ENCODE measurements at places on chromosomes 16 and 17.
A peak's percentile ranks its signal among the peaks of the same experiment; 100 is the strongest.

GRCh38 chr17:78128551-78129350 lies at the start of gene TMC6:
TMC6 (minus strand) TSS chr17:78128755; CDS start chr17:78126832, 1,923 bp downstream.
- H3K4me1 ChIP-seq, result peaks cover 44% of the 10 kb centered on the region
- peaks cover 21% of the 10 kb centered on the region for H3K36me3 ChIP-seq
- peak; percentile 56 for DNase-seq
- peak within 1 kb of the TSS; percentile 98 for H3K4me3 ChIP-seq
- peak within 1 kb of the TSS; percentile 99 for H3K27ac ChIP-seq
- H3K27me3 ChIP-seq, result no peaks in the 10 kb centered on the region

DNA sequence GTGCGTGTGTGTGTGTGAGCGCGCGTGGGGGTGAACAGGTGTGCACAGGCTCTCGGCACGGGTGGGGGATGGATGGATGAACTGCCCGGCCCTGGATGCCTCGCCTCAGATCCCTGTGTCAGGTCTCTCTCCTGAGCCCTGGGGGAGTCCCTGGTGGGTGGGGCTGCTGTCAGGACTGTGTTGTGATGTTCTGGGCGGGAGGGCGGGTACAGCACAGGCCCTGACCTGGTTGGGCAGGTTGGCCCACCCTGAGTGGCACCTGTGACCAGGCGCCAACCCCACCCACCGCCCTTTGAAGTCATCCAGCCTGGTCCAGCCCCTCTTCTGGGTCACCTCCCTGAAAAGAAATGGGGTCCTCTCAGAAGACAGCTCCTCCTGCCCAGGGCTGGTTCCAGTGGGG lies 41.6 kb upstream of the TAC4 start:
- no peaks in the 10 kb centered on the region for H3K36me3 ChIP-seq
- H3K27me3 ChIP-seq, result peaks cover 38% of the 10 kb centered on the region
- no peak for DNase-seq
- no peaks in the 10 kb centered on the region for H3K4me1 ChIP-seq

- H3K27ac ChIP-seq, result peak overlapping the region; percentile 99
- peaks cover 63% of the 10 kb centered on the region for H3K4me1 ChIP-seq
- peaks cover 10% of the 10 kb centered on the region for H3K36me3 ChIP-seq
- no peaks in the 10 kb centered on the region for H3K27me3 ChIP-seq
- no peak for DNase-seq
- H3K4me3 ChIP-seq, result peak overlapping the region; percentile 93
These were observed 1.1 kb upstream of the RNF213 start for GRCh38 chr17:80259457-80260068.

DNA sequence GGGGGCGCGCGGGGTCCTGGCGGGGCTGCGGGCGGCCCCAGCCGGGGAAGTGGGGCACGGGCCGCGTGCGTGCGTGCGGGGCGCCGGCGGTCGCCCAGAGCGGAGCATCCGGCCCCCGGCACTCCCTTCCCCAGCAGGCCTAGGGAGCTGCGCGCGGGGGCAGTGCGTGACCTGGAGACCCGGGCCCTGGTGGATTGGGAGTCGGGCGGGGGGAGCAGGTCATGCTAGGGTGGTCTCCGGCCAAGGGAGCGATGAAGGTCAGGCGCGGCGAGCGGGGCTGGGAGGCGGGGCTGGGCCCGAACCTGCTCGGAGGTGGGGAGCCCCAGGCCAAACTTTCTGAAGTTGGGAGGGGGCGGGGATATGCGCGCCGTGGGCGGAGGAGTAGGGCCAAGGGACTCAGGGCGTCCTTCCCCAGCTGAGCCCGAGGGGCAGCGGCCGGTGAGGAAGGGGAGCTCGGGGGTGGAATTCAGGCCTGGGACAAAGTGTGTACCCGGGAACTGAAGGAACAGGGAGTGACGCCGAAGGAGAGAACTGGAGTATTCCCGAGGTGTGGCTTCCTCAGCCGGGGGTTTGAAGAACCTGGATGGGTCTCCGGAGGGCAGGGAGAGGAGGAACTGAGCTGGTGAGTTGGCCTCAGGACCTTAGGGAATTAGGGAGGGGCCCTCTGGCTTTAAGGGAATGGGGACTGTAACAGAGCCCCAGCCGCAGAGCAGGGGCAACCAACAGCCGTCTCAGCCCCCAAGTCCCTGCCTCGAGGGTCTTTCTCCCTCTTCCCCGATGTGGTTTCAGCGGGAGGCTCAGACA lies 589 bp downstream of the XYLT2 start:
- peak overlapping the region; percentile 94 for H3K4me3 ChIP-seq
- H3K27me3 ChIP-seq, result peaks cover 2% of the 10 kb centered on the region
- H3K36me3 ChIP-seq, result peaks cover under 1% of the 10 kb centered on the region
- H3K4me1 ChIP-seq, result peaks cover 39% of the 10 kb centered on the region

GRCh38 chr17:73029991-73030390 lies 62.5 kb downstream of the SLC39A11 start:
- no peaks in the 10 kb centered on the region for H3K27me3 ChIP-seq
- no peak overlapping the region for H3K27ac ChIP-seq
- no peaks in the 10 kb centered on the region for H3K4me1 ChIP-seq
- H3K4me3 ChIP-seq, result no peak overlapping the region

- H3K27ac ChIP-seq, result no peak overlapping the region
- no peaks in the 10 kb centered on the region for H3K27me3 ChIP-seq
- peaks cover 41% of the 10 kb centered on the region for H3K36me3 ChIP-seq
- peak overlapping the region; percentile 98 for H3K4me3 ChIP-seq
- DNase-seq, result no peak
These were observed 3.3 kb downstream of the RPL13 start for GRCh38 chr16:89563639-89564392.

DNA sequence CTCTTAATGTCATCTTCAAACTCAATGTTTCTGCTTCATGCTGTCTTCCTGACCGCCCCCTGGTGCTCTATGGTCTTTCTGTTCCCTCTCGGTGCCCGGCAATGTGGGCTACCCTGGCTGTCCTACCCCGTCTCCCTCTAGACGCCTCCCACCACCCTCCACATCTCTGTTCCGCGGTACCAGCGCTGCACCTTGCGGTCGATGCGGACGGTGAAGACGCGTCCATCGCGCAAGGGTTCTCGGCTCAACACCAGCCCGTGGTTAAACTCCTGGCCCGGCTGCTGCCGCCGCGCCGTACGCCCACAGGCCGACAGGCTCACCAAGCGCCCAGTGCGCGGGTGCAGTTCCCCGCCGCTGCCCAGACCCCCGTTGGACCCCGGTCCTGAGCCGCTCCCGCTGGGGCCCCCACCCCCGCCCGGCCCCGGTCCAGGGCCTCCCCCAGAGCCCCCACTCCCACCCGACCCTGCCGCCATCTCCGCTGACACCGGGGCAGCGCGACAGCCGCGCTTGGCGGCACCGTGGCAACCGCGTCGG lies at the start of gene NEURL4:
Gene NEURL4, minus strand, starts transcription at position 496 of the 534 bp plus-strand sequence. Its CDS starts 23 bp downstream, at position 473.
- DNase-seq, result no peak
- H3K4me1 ChIP-seq, result peaks cover 38% of the 10 kb centered on the region
- peak within 1 kb of the TSS; percentile 97 for H3K4me3 ChIP-seq
- H3K36me3 ChIP-seq, result no peaks in the 10 kb centered on the region
- H3K27me3 ChIP-seq, result no peaks in the 10 kb centered on the region
- peak within 1 kb of the TSS; percentile 94 for H3K27ac ChIP-seq

DNA sequence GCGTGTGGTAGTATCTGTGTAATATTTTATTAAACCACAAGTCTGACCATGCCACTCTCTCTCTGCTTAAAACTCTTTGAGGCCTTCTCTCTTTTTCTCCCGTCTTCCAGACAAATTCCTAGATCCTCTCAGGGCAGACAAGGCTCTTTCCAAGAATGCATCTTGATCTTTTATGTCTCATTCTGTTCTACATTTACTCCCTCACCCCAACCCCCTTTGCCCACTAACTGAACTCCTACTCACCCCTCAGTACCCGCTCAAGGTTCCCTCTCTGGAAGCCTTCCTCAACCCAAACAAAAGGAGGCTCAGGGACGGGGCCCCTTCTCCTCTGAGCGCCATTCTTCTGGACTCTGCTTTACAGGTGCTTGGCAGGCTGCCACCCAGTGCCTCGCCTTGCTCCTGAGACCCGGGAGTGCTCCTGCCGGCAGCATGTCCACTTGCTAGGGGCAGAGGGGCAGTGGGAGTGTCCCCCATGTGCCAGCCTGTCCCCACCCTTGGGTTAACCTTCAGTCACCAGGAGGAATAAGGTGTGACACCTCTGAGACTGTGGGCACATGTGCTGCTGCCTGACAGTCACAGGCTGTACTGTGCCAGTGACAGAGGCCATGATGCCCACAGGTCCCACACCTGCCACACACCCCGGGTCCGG lies 9.2 kb downstream of the SLC13A2 start:
- DNase-seq, result no peak
- no peak overlapping the region for H3K27ac ChIP-seq
- no peak overlapping the region for H3K4me3 ChIP-seq
- H3K27me3 ChIP-seq, result peaks cover 15% of the 10 kb centered on the region
- H3K4me1 ChIP-seq, result peaks cover 13% of the 10 kb centered on the region
- no peaks in the 10 kb centered on the region for H3K36me3 ChIP-seq

- peaks cover 17% of the 10 kb centered on the region for H3K27me3 ChIP-seq
- H3K4me3 ChIP-seq, result no peak overlapping the region
- H3K4me1 ChIP-seq, result no peaks in the 10 kb centered on the region
- H3K36me3 ChIP-seq, result no peaks in the 10 kb centered on the region
These were observed 6.6 kb upstream of the CDC42EP4 start for GRCh38 chr17:73318427-73318813.

- no peaks in the 10 kb centered on the region for H3K36me3 ChIP-seq
- no peaks in the 10 kb centered on the region for H3K4me1 ChIP-seq
- H3K27ac ChIP-seq, result no peak overlapping the region
These were observed 203.7 kb upstream of the SDK2 start for GRCh38 chr17:73847952-73848351.

DNA sequence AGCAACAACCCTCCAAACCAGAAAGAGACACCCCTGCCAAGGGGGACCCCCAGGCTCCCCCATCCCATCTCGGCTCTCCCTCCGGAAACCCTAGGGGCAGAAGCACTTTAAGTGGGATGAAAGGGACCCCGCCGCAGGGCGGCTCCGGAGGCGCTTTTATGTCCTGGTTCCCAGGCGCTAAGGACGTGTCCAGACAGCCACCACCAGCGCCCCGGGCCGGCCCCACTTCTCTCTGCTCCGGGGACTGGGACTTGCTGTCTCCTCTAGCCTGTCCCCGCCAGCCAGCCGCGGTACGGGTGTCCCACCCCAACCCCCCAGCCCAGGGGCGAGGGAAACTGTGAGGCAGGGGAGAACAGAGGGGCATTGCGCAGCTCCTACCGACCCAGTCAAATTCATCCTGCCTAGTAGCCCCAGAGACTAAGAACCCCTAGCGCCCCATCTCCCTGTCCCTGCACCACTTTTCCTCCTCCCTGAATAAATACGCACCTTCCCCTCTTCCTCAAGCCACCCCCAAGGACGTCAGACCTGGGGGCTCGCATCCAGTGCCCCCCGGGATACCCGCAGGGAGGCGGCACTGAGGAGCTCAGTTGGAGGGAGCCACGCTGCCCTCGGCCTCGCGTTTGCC lies 4.1 kb downstream of the SP6 start:
- H3K36me3 ChIP-seq, result no peaks in the 10 kb centered on the region
- no peak overlapping the region for H3K4me3 ChIP-seq
- peaks cover 20% of the 10 kb centered on the region for H3K4me1 ChIP-seq
- H3K27ac ChIP-seq, result no peak overlapping the region
- H3K27me3 ChIP-seq, result peaks cover 63% of the 10 kb centered on the region

DNA sequence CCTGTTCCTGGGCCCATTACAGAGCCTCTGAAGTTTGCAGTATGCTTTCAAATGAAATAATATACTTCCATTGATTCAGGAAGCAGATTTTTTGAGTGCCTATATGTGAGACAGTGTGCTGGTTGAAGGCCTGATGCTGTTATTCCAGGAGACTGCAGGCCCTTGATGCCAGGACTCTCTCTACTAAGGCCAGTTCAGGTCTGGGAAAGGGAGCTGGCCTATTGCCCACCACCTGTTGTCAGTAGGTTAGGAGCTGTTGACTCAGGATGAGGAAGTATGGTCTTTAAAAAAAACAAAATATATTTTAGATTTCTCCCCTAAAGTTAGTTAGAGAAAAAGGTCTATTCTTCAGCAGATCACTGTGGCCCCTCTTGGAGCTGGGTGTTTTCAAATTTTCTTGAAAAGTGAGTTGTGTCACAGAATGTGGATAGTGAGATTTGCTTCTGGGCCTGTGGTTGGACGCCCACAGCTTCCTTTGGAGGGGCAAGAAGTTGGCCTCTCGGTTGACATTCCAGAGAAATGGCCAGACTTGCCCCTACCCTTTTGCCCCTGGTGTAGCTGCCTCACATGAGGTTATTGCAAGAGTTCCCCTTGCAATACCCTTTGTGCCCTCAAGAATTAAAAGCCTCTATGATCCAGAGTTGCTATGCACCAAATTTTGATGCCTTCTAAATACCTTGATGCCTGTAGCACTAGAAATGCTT lies 7.9 kb downstream of the ESRP2 start:
- H3K27ac ChIP-seq, result peak overlapping the region; percentile 74
- H3K4me3 ChIP-seq, result peak overlapping the region; percentile 68
- no peak for DNase-seq
- peaks cover 45% of the 10 kb centered on the region for H3K4me1 ChIP-seq
- H3K36me3 ChIP-seq, result peaks cover 26% of the 10 kb centered on the region
- H3K27me3 ChIP-seq, result no peaks in the 10 kb centered on the region

GRCh38 chr16:63337264-63337663 lies 1301.0 kb upstream of the CDH8 start:
- H3K27me3 ChIP-seq, result no peaks in the 10 kb centered on the region
- H3K4me1 ChIP-seq, result no peaks in the 10 kb centered on the region
- no peak overlapping the region for H3K27ac ChIP-seq

- H3K36me3 ChIP-seq, result no peaks in the 10 kb centered on the region
- no peak for DNase-seq
- no peaks in the 10 kb centered on the region for H3K4me1 ChIP-seq
- no peak overlapping the region for H3K4me3 ChIP-seq
- H3K27me3 ChIP-seq, result no peaks in the 10 kb centered on the region
- H3K27ac ChIP-seq, result no peak overlapping the region
These were observed 147.6 kb upstream of the HLF start for GRCh38 chr17:55117164-55117563.

DNA sequence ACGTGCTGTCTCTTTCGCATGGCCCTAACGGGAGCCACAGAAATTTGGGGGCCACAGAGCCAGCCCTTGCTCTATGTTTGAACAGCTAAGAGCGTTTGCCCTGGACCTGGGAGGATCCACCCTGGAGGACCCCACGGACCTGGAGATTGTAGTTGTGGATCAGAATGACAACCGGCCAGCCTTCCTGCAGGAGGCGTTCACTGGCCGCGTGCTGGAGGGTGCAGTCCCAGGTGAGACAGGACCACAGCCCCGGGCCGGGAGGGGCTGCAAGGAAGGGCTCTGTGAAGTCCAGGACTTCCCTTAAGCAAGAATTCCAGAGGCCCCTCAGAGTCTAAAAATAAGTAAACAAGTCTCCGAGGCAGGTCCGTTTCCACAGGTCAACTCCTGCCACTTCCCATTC lies 11.9 kb downstream of the CDH15 start:
- DNase-seq, result no peak
- H3K4me1 ChIP-seq, result no peaks in the 10 kb centered on the region
- no peaks in the 10 kb centered on the region for H3K27me3 ChIP-seq
- no peak overlapping the region for H3K27ac ChIP-seq
- H3K4me3 ChIP-seq, result no peak overlapping the region
- no peaks in the 10 kb centered on the region for H3K36me3 ChIP-seq

All from activated T-helper 1 cell treated with anti-CD3 and anti-CD28 coated beads, Interleukin-12 subunit alpha, Interleukin-12 subunit beta, Interleukin-2, Interleukin-4 antibody, amounts not matched to agents 30 ng/mL and 10 ng/mL and 1 ng/mL, durations not matched to agents 14 hours and 24 hours and 36 hours (primary cell).